ENCODE measurements at places on chromosomes 11 and 22. TPM values are rescaled to one million over a fixed set of nuclear protein-coding genes. Genes with fewer than 3 reads are reported as not detected.

Gene KCNJ5
- polyA plus RNA-seq, result not detected

Gene SLC22A6
- polyA plus RNA-seq, result not detected

Gene ABTB2
- polyA plus RNA-seq, result 0.04 TPM

Gene LMO1
- not detected for polyA plus RNA-seq

Gene DESI1
- polyA plus RNA-seq, result 29.3 TPM

Gene SAA1
- not detected for polyA plus RNA-seq

Gene SYT7
- polyA plus RNA-seq, result 0.13 TPM

Gene PIK3C2A
- 8.0 TPM for polyA plus RNA-seq

Gene CRYBB3
- not detected for polyA plus RNA-seq

Gene SFI1
- 23.1 TPM for polyA plus RNA-seq

Gene PDE3B
- 7.5 TPM for polyA plus RNA-seq

Gene OR5P2
- not detected for polyA plus RNA-seq

Gene RCOR2
- 2.8 TPM for polyA plus RNA-seq

Gene SYCE3
- not detected for polyA plus RNA-seq

Gene DEFB131B
- not detected for polyA plus RNA-seq

Gene OR56A1
- polyA plus RNA-seq, result not detected

Gene MPPED2
- not detected for polyA plus RNA-seq

Measured in K562 (cell line).